ENCODE measurements at places on chromosomes 3 and 15.

DNA sequence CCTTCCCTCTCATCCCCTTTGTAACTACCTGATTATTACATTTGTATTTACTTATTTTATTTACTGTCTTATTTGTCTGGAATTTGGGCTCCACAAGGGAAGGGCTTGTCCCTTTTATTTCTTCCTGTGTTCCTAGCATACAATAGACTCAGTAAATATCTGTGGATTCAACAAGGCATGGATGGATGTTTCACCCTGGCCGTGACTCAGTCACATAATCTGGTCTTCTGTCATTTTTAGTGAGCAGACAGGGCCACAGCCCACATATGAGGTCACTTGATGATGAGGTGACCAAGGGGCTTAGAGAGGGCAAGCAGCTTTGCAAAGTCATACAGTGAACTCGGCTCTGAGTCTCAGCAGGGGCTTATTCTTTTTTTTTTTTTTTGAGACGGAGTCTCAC is 7.8 kb upstream of the DAG1 start:
- no peak overlapping the region for H3K27ac ChIP-seq
- no peak overlapping the region for H3K4me3 ChIP-seq
- no peaks in the 10 kb centered on the region for H3K36me3 ChIP-seq
- no peaks in the 10 kb centered on the region for H3K27me3 ChIP-seq
- no peak for DNase-seq

- H3K4me1 ChIP-seq = peaks cover 8% of the 10 kb centered on the region
- peaks cover 13% of the 10 kb centered on the region for H3K27me3 ChIP-seq
- H3K36me3 ChIP-seq = no peaks in the 10 kb centered on the region
- no peak overlapping the region for H3K4me3 ChIP-seq
Measured at GRCh38 chr15:98154863-98155262, 194.4 kb downstream of the ARRDC4 start.

DNA sequence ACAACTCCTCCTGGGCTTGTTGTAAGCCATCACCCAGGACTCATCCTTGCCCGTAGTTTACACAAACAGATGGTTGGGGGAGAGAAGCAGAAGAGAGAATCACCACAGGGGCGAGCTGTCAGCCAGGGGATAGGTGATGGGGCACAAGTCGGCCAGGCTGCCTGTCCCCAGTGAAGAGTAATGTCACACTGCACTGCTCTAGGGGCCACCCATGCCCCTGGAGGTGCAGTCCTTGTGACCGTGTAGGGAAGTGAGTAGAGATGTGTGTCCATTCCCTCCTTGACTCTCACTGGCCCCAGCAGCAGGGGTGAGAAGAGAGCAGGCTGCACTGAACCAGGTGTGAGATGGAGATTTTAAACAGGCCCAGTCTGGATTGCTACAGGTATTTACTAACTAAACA is 17.1 kb upstream of the PRSS50 start:
- peak overlapping the region; percentile 13 for H3K27ac ChIP-seq
- H3K4me1 ChIP-seq = no peaks in the 10 kb centered on the region
- no peak overlapping the region for H3K4me3 ChIP-seq
- peaks cover 18% of the 10 kb centered on the region for H3K27me3 ChIP-seq
- DNase-seq = no peak

- no peaks in the 10 kb centered on the region for H3K36me3 ChIP-seq
- no peaks in the 10 kb centered on the region for H3K27me3 ChIP-seq
- peaks cover 5% of the 10 kb centered on the region for H3K4me1 ChIP-seq
- no peak overlapping the region for H3K27ac ChIP-seq
- no peak overlapping the region for H3K4me3 ChIP-seq
Measured at GRCh38 chr15:42012241-42012640, 8.6 kb downstream of the PLA2G4E start.

DNA sequence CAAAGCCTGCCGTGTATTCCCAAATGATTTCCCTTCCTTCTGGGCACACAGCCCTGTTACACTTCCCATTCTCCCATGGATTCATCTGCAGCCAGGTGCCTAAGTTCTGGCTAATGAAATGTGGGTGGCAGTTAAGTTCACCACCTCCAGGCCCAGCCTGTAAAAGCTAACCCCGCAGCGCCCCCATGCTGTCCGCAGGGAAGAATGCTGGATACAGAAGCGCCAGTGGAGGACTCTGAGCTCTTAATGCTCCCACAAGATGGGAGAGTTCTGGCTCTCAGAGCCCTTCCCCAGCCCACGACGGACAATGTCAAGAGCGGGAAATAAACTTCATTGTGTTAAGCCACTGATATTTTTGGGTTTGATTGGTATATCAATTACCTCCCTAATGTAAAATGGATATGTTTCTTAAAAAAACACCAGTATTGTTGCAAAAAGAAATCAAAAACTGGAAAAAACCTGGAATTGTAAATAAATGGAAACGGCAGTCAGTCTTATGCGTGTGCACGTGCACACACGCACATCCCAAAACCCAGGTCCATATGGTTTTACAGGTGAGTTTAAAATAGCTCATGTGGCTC is 37.7 kb upstream of the FGD5 start:
- DNase-seq = no peak
- H3K36me3 ChIP-seq = peaks cover 16% of the 10 kb centered on the region
- peaks cover 9% of the 10 kb centered on the region for H3K27me3 ChIP-seq
- H3K4me1 ChIP-seq = no peaks in the 10 kb centered on the region

- no peak for DNase-seq
- no peaks in the 10 kb centered on the region for H3K36me3 ChIP-seq
- no peak overlapping the region for H3K27ac ChIP-seq
Measured at GRCh38 chr3:98734306-98734705, 28.8 kb upstream of the ST3GAL6 start.

- H3K4me1 ChIP-seq = no peaks in the 10 kb centered on the region
- DNase-seq = no peak
- no peak overlapping the region for H3K4me3 ChIP-seq
Measured at GRCh38 chr3:73796382-73796781, 171.6 kb upstream of the PDZRN3 start.

DNA sequence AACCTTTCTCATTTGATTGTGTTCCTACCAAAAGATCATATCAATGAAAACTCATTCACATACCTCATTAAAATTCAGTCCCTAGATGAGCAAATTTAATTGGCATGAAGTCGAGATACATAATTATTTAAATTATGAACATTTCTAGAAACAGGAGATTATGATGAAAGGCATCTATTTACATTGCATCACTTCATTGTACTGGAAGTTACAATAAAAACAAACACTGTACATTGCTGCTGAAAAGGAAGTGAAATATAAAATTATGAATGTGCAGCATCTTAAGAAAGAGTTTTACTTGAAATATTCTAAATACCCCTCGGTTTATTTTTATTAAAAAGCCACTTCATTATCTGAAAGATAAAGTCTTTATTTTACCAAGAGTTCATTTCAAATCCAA is 163.4 kb upstream of the ZNF385D start:
- no peak overlapping the region for H3K4me3 ChIP-seq
- no peak overlapping the region for H3K27ac ChIP-seq
- no peaks in the 10 kb centered on the region for H3K36me3 ChIP-seq
- H3K4me1 ChIP-seq = no peaks in the 10 kb centered on the region

DNA sequence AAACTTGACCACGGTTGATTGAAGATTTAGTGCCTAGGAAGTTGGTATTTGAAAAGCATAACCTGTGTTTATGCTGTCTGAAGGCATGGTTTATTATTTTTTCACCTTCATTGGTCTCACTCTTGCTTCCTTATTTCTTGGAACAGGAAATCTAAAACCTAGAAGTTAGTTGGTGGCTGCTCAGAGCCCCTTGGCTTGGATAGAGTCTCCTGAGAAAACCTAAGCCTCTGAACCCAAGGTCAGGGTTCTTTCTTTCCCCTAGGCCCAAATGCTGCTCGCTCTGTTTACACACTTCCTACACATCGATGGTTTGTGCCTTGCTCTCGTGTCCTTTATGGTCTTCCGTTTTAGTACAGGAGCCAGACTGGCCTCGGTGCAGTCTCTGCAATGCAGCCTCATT is 82.2 kb downstream of the TRAK1 start:
- peaks cover 36% of the 10 kb centered on the region for H3K4me1 ChIP-seq
- no peaks in the 10 kb centered on the region for H3K27me3 ChIP-seq
- H3K36me3 ChIP-seq = peaks cover 4% of the 10 kb centered on the region

GRCh38 chr3:10941972-10942371 is 50.6 kb upstream of the SLC6A1 start:
- H3K27ac ChIP-seq = no peak overlapping the region
- no peak for DNase-seq
- no peak overlapping the region for H3K4me3 ChIP-seq

DNA sequence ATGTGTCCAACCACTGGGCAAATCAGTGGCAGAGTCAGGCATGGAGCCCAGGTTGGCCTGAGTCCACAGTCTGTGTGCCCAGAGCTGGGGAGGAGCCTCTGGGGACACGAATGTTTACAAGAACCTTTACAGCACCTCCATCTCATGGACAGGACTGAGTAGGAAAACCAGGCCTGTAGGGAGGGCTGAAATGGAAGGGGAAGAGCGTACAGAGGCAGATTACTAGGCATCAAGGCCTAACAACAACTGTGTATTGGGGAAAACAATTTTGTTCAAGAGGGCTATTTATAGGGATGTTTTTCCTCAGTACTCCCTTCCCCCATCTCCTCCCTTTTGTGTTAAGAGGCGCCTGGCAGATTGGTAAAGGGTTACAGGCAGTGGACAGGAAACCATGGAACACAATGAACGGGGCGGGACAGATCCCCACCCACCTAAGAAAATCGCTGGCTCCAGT is 15.1 kb upstream of the ARHGAP31 start:
- DNase-seq = no peak
- H3K27ac ChIP-seq = no peak overlapping the region
- no peaks in the 10 kb centered on the region for H3K27me3 ChIP-seq
- no peak overlapping the region for H3K4me3 ChIP-seq
- H3K4me1 ChIP-seq = no peaks in the 10 kb centered on the region
